ENCODE measurements at places on chromosomes 12 and 14.

DNA sequence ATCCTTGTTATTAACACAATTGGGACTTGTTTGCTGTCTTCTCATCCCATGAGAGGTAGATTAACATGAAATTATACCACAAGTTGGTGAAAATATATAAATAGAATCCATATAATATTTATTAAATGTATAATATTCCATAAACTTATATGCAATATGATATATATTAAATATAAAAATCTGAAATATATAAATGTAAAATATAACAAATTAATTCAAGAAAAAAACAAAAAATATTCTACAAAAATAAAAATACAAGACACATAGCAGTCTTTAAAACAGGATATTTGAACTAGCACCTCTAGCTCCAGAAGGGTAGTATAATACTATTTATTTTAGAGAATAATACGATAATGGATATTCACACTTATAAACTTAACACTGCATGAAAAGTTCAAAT, 603.3 kb upstream of the FLRT2 start:
- DNase-seq, result no peak

DNA sequence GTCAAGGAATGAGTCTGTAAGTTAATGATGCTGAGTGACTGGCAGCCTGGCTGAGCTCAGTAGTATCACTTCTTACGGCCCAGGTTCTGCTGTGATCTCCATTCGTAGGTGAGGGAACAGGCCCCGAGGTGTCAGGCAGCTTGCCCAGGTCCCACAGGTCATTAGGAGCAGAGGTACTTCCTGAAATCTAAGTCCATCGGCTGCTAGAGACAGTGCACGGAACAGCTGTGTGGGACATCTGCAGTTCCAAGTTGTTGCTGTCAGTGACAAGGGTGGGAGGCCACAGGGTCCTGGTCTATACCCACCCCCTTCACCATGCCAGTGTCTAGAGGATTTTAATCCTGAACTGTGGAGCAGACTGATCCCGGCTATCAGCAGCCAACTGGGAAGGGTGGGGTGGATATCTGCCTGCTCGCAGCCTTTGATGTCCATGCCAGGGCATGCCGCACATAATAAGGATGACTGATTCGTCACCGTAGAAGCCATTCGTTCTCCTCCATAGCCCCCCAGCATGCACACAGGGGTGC, 82.3 kb upstream of the RIN3 start:
- no peak for DNase-seq

DNA sequence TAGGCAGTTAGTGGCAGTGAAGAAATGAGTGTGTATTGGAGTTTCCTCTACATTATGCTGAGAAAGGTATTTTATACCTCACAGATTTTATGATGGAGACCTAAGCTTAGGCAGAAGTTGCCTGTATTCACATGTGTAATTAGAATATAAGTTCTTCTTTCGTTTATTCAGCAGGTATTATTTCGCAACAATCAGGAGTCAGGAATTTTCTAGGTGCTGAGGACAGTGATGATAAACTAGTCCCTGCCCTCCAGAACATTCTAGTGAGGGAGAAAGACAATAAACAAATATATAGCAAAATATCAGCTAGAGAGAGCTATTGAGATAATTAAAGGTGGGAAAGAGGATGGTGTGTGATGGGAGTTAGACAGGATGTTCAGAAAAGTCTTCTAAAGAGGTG, 345.7 kb downstream of the GRIN2B start:
- DNase-seq, result no peak

GRCh38 chr12:97347956-97348355, 114.6 kb upstream of the RMST start:
- DNase-seq, result no peak

GRCh38 chr12:82436354-82436753, 78.0 kb downstream of the METTL25 start:
- no peak for DNase-seq

DNA sequence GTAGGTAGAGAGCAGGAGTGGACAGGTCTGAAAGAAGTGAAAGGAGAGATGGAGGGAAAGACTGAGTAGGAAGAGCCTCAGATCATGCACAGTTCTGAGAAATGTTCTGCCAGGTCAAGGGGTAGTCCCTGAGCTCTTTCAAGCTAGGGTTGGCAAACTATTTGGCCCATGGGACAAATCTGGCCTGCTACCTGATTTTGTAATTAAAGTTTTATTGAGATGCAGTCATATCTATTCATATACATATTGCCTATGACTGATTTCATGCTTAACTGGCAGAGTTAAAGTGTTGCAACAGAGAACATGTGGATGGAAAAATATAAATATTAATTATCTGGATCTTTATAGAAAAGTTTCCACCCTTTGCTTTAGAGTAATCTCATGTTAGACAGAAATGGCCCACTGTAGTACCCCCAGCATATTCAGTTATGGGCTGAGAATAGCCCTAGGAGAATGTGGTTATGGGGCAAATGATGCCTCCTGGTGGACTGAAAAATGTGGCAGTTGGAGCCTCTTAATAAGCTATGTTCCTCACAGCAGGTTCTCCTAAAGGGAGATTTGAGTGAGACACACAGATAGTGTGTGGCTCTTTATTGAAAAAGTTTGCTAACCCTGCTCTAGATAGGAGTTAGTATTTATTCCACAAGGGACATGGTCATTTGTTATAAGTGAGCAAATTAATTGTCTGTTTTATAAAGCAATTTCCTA, 476.9 kb downstream of the LRIG3 start:
- no peak for DNase-seq

- no peak for DNase-seq
These were observed 35.5 kb downstream of the CCDC60 start for GRCh38 chr12:119369907-119370546.

DNA sequence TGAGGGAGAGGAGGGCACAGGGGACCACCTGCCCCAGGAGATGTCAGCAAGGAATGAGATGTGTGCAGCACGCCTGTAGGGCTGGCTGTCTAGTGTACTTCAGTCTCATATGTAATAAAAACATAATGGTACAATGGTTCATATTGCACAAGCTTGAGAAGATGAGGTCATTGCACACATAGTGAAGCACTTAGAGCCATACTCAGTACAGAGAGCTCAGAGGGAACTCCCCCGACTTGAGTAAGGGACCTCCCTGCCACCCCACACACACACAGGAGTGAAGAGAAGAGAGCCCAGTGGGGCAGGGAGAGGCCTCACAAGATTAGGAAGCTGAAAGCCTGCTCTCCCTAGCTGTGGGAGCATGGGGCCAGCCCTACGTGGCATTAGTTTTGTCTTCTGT, 61.5 kb downstream of the SLC6A12 start:
- DNase-seq, result no peak

- no peak for DNase-seq
These were observed 13.5 kb upstream of the ATF1 start for GRCh38 chr12:50750366-50750765.

DNA sequence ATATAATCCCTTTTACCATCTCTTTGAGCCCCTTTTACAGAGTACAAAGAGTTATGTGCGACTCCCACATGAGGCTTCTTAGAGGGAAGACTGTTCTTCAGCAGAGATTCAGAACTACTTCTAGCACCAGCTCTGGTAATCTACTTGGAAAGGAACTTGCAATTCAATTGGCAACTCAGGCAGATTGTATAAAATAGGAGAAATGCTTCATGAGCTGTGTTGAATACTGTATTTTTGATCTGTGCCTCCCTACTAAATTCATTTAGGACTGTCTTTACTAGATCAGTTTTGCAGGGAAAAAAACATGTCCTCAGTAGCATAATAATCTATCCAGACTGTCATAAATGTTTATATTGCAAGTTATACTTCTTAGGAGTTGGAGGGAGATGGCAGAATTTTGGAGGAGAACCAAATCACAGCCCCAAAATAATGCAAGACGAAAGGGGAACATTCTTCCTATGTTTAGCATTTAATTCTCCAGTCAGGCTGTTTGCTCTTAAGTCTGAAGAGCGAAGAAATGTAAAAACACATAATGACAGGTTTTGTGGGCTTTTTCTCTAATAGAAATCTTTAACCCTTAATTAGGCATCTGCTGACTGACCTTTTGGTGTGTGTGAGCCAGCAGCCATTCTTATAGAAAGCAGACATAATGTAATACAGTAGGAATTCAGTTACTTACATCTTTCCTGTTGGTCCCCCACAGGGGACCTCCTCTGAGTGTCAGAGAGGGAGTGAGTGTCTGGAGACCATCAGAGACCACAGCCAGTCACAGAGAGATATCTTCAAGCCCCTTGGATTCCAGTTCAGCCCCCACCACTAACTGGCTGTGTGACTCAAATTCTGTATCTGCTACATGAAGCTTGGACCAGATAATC, 3.9 kb downstream of the ANO4 start:
- DNase-seq, result no peak

Data from CD8-positive, alpha-beta memory T cell (primary cell).